ENCODE measurements at places on chromosomes 7 and 10.

- peak; percentile 18 for ATAC-seq
These were observed 38.0 kb downstream of the SNX10 start for GRCh38 chr7:26329520-26330255.

DNA sequence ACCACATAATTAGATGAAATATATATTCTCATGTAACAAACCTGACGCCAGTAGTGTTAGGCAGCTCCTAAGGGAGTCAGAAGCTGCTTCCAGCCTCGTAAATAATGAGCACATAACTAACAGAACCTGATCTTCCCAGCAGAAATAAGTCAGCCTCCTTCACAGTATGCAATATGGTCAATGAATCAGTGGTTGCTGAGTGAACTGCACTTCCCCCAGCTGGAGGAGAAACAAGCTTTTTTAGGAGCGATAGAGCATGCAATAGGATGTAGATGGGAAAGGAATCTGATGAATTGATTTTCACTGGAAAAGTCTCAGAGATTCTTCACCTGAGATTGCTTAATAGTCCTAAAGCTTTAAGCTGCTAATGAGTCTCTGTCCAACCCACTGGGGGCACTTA, 337.2 kb upstream of the LRGUK start:
- ATAC-seq, result no peak

- no peak for ATAC-seq
These were observed 28.7 kb upstream of the MRPS16 start for GRCh38 chr10:73281097-73281496.

GRCh38 chr7:47611045-47611511, 29.2 kb upstream of the TNS3 start:
- ATAC-seq, result no peak

DNA sequence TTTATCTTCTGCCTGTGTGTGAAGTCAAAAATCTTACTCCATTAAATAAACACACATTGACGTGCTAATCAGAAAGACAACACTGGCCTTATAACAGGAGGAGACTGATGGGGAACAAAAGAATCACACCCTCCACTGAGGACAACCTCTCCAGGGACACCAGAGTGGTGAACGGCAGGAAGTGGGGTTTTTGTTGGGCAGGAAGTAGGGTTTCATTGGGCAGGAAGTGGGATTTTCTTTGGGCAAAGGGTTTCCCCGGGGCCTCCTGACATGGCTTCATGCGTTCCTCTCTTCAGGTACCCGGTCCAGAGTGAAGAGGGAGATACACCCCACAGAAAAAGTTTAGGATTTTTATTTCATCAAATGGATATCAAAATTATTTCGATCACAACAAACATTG, 30.6 kb downstream of the ADARB2 start:
- no peak for ATAC-seq

- no peak for ATAC-seq
These were observed 117.4 kb upstream of the POM121L12 start for GRCh38 chr7:52917982-52918578.

DNA sequence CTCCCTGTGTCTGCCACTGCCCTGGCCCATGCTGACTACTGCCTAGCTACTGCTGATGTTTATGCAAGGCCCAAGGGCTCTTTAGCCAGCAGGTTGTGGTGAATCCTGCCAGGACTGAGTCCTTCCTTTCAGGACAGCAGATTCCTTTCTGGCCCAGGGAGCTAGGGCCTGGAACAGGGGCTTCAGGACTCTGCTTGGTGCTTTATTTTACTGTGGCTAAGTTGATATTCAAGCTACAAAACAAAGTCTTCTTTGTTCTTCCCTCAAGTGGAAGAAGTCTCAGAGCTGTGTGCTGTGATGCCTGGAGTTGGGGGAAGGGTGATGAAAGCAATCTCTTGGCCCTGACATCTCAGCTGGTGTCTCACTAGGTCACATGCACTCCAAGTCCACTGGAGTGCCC, 66.2 kb upstream of the NME8 start:
- no peak for ATAC-seq
